ENCODE measurements at places on chromosomes 12 and 14.

DNA sequence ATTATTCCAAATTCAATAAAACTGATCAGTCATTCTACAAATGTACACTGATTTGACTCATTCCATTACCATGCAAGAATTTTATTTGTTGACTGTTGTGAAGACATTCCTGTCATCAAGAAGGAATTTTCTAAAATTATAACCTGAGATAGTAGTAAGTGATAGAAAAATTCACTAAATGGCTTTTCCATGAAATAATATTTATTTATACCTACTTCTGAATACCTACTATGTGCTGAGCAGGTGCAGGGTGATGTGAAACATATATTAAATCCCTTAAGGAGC, 841.7 kb downstream of the NRXN3 start:
- no peak for DNase-seq

DNA sequence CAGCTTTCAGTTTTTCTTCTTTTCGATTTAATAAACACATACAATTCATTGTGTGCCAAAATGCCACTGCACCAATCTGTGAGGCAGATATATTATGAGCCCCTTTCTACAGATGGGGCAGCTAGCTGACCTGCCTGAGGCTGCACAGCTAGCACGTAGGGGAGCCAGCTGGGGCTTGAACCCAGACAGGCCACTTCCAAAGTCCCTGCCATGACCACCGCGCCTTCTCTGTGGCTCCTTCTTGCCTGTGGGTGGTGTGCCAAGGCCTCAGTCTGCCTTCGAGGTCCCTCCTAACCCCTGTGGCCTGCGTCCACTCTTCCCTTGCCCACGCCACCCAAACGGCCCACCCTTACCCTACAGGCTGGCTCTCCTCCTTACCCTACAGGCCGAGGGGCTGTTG, 16.2 kb downstream of the FAM222A start:
- DNase-seq: no peak

DNA sequence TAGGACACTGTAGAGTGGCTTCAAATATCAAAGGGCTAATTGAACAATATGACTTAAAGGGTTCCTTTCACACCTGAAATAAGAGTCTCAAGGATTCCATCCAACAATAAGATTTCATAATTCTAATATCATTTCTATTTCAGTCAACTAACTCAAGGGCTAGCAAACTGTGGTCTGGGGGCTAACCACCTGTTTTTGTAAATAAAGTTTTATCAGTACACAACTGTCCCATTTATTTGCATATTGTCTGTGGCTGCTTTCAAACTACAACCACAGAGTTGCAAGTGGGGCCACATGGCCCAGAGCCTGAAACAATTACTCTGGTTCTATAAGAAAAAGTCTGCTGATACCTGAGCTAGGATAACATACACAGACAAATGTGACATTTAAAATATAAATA, 29.1 kb downstream of the MED13L start:
- no peak for DNase-seq

GRCh38 chr14:27253966-27254365, 656.1 kb upstream of the NOVA1 start:
- DNase-seq: no peak

GRCh38 chr12:75978677-75979076, 52.9 kb downstream of the PHLDA1 start:
- no peak for DNase-seq

DNA sequence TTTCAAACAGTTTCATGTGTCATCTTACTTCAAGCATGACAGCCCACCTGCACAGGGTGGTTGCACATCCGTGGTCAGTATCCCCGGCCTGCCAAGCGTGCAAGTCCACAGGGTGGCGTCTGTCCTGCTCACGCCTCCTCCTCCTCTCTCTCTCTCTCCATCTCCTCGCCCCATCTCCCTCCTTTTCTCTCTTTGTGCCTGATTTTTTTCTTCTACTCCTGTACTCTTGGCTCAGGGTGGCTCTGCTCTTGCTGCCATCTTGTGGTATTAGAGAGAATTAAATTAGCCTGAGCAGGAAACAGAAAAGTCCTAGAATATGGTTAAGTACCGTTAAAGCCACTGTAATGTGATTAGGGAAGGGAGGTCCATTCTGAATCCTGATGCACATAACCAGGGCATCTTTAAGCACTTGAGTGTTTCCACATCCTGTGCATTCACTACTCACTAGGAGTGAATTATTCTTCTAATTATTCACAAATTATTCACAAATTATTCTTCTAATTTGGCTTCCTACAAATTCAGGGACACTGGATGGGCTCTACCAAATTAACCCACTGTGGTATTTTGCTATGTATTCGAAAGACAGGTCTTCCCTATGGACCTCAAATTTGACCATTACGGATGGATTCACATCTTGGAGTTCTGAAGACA, 25.5 kb upstream of the DTX1 start:
- no peak for DNase-seq

DNA sequence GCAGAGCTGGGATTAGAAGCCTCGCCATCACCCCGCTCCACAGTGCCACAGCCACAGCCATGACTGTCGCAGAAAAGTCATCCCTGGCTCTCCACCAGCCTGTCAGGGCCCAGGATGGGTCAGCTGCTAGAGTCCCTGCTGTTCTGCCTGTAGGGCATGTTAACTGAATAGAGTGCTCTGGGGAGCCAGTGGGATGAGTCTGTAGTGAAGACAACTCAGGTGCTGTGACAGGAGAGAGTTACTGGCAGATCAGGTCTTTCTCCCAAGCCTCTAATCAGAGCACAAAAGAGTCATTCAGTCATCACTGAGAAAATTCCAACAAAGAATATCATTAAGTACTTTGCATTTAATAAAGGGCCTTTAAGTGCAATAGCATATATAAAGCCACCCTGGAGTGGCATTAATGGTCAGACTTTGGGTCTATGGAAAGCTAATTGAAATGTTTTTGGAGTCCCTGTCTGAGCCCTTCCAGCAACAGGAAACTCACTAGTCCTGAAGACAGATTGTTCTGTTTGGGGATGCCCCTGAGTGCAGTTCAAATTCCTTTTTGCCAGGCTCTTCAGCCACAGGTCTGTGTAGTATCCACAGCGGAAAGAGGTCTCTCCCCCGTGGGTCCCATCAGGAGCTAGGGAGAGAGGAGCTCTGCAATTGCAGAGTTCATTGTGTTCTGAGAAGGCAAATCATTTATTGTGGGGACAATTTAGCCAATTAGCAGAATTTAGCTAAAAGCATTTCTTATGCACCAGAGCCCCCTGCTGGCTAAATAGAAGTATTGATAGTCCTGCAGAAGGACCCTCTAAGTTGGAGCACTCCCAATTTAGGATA, 45.2 kb upstream of the C14orf132 start:
- DNase-seq: no peak

DNA sequence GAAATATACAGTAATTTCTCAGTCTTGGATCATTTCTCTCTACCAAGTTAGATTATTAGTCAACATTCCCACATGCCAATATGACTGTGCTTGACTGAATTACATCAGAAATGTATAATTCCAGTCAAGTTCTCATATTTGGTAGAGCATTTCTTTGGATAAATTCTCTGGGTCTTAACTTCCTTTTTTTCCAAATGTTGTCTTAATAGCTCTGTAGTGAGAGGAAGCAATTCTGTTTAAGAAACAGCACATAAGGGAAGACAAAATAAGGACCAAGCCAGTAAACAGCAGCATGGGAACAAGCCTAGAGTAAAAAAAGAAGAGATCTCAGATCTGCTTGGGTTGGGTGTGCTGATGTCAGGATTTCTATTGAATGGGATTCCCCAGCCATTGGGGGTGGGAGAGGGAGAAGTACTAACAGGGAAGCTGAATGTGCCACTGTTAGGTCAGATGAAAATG, 14.2 kb upstream of the DYRK2 start:
- no peak for DNase-seq

- DNase-seq: no peak
Observed at GRCh38 chr12:45670346-45671065, 59.0 kb upstream of the ARID2 start.

- no peak for DNase-seq
Observed at GRCh38 chr12:47504775-47505446, 200.9 kb downstream of the RPAP3 start.

GRCh38 chr12:105357162-105357691, 26.7 kb downstream of the C12orf75 start:
- DNase-seq: no peak

DNA sequence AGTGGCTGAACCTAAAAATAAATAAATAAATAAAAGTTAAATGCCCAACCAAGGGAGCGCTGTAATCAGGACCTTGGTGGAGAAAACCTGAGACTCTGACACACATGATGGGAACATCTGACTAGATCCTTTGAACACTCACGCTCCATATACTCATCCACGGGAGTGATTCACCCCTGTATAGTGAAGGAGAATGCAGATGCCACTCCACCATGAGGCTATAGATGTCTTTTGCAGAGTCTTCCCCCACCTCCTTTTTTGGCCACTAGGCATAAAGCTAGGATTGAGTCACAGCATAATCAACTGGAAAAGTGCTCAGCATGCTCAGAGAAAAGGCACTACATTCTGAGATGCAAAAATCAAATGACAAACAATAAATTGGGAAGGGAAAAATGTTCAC, 19.0 kb downstream of the ADAM20 start:
- DNase-seq: no peak

- no peak for DNase-seq
Observed at GRCh38 chr14:99038431-99038820, 233.6 kb downstream of the BCL11B start.

DNA sequence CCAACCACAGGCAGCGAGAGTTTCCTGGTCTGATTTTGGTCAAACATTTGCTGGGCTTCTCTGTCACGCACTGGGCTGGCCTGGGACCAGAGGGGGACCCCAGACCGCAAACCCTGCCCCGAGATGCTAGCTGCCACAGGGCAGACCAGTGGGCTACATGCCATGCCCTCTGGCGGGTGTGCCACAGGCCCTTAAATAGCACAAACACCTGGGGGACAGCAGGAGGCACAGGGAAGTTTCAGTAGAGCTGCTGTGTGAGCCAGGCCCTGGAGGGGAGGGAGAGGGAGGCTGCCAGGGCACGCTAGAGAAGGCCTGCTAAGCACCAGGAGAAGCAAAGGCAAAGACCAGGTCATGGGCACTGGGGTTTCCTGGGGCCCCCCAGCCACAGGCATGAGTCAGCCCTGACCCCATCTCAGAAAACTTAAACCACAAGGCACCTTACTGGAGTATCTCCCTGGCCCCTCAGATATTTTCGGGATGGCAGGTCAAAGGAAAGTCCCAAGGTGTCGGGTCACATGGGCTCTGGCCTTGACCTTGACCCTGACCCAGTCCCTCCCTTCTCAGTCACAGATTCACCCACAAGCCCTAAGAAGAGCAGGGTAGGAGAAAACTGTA, 29.2 kb downstream of the ITPK1 start:
- DNase-seq: no peak

DNA sequence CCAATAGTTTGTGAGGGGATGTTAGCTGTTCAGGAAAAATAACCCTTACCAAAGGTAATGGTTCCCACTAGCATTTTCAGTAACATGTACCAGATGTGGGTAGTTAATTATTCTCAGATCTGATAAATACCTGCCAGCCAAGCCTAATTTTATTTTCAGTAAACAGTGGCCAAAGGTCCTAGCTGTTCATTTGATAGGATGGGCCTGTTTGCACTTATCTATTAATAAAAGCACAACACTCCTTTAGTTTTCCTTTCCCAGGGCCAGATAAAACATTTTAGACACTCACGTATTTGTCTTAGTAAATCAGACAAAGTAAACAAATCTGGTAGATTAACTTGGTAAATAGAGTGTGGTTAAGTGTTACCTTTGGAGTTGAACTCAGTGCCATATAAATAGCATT, 345.1 kb downstream of the RAD51B start:
- DNase-seq: no peak

DNA sequence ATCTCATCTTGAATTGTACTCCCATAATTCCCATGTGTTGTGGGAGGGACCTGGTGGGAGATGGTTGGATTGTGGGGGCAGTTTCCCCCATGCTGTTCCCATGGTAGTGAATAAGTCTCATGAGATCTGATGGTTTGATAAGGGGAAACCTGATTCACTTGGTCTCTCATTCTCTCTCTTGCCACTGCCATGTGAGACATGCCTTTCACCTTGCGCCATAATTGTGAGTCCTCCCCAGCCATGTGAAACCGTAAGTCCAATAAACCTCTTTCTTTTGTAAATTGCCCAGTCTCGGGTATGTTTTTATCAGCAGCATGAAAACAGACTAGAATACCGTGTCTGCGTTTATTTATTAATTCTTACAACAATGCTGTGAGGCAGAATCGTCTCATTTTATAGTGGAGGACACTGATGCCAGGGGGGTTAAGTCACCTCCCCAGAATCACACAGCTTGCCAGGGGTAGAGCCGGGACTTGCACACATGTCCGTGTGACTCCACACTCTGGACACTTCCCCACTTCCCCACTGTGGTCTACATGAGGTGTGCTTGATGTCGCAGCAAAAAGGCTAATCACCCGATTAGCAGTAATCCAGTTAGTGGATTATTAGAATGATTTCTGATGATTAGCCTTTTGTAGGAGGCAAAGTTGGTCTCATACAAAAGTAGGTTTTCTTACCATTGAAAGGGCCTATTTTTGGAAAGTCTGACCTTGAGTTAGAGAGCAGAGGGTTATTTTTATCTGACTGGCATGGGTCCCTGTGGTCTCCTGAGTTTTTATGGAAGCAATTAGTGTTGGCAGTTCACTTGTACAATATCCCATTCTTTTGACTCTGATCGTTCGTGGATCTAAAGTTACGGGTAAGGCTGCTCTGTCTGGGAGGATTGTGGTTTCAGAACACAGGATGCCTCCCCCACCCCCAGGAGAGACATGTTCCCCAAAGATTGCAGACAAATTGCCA, 47.4 kb upstream of the BCL7A start:
- no peak for DNase-seq

- DNase-seq: no peak
Observed at GRCh38 chr12:18139254-18139653, 49.3 kb upstream of the RERGL start.

- DNase-seq: no peak
Observed at GRCh38 chr14:69855180-69855832, 23.9 kb upstream of the SMOC1 start.
